ENCODE measurements at places on chromosomes 3 and 15. TPM values are rescaled to one million over a fixed set of nuclear protein-coding genes. Genes with fewer than 3 reads are reported as not detected.

The PARP9 gene
- 29.8 TPM for total RNA-seq

The ADPRH gene
- total RNA-seq, result 1.6 TPM

The CYP8B1 gene
- total RNA-seq, result not detected

The CSPG4 gene
- total RNA-seq, result 13.7 TPM

All from SK-MEL-5 (cell line).